ENCODE measurements at places on chromosomes 6 and 20. TPM values are rescaled to one million over a fixed set of nuclear protein-coding genes. Genes with fewer than 3 reads are reported as not detected.

- no peak for DNase-seq
- H3K27me3 ChIP-seq, result no peaks in the 10 kb centered on the region
- H3K36me3 ChIP-seq, result no peaks in the 10 kb centered on the region
- H3K4me1 ChIP-seq, result no peaks in the 10 kb centered on the region
- no peak overlapping the region for H3K4me3 ChIP-seq
Observed at GRCh38 chr6:84460491-84460890, 233.0 kb upstream of the CEP162 start.

DNA sequence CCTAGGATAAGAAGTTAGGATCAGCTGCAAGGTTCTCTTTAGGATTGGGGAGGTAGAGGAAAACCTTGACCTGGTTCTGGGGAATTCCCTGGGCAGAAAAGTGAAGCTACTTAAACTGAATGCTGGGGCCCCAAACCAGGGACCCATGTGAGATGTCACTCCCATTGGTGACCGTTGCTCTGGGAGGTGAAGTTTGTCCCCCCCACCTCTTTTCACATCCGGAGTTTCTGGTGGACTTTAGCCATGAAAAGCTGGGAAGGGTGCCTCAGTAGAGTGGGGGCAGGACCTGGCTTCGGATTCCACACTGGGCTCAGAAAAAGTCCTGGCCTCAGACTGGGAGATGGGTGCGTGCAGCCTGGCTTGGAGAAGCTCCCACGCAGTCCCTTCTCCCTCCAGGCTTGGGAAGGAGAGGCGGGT, 13.2 kb downstream of the TJAP1 start:
- no peaks in the 10 kb centered on the region for H3K27me3 ChIP-seq
- H3K27ac ChIP-seq, result no peak overlapping the region
- H3K36me3 ChIP-seq, result peaks cover 12% of the 10 kb centered on the region
- no peak overlapping the region for H3K4me3 ChIP-seq

- H3K36me3 ChIP-seq, result no peaks in the 10 kb centered on the region
- H3K27me3 ChIP-seq, result peaks cover 4% of the 10 kb centered on the region
- no peak overlapping the region for H3K4me3 ChIP-seq
- H3K27ac ChIP-seq, result no peak overlapping the region
Observed at GRCh38 chr6:49514571-49515484, 15.1 kb downstream of the GLYATL3 start.

DNA sequence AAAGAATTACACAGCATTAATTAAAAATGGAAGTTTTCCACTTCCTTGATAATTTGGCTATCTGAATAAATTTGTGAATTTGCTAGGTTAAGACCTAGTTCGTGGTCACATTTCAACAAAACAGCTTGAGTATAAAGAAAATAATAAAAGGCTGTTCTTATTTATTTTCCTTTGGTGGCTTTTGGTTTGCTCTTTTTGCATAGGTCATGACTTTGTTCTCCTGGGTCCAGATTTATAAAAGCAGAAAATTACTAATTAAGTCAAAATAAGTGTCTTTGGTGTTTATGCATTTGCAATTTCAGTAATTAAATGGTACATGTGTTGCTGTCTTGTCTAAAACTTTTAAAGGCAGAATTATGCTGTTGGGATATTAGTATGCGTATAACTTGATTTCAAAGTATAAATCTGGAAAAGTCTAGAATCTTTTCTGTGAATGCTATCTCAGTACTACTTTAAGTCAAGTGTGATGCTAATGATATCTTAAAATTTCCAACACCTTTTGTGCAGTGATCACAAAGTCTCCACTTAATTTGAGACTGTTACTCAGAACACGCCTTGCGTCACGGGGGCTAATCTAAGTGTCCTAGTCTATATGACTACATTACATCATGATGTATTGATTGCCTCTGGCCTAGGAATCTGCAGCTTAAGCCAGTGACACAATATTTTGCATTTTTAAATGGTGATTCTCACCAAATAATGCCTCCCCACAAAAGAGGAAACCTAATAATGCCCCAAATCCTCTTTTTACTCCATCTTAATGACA, 41.0 kb downstream of the GNAS start:
- peak overlapping the region; percentile 70 for H3K4me3 ChIP-seq
- H3K36me3 ChIP-seq, result peaks cover 11% of the 10 kb centered on the region
- peaks cover 58% of the 10 kb centered on the region for H3K4me1 ChIP-seq

GRCh38 chr6:72524011-72524645, 97.7 kb upstream of the KCNQ5 start:
- H3K36me3 ChIP-seq, result no peaks in the 10 kb centered on the region
- H3K4me3 ChIP-seq, result no peak overlapping the region
- H3K27ac ChIP-seq, result no peak overlapping the region
- no peaks in the 10 kb centered on the region for H3K4me1 ChIP-seq
- no peaks in the 10 kb centered on the region for H3K27me3 ChIP-seq

DNA sequence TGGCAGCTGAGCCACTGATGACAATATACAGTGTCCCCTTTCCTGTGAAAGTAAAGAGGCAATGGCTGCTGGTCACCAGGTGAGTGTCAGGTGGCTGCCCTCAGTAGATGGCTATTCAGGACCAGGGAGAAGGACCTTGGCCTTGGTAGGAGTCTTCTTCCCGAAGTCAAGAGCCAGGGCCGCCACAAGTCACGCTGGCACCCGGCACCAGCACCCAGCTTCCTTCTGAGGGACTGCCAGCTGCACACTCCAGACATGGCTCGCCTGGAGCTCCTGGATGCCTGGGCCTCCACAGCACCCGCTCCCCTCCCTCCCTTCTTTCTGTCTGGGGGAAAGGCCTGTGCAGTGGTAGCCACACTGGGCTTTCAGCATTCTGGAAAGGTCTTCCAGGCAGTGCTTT, 126.9 kb downstream of the TMEM242 start:
- DNase-seq, result no peak
- H3K4me3 ChIP-seq, result no peak overlapping the region
- H3K27me3 ChIP-seq, result no peaks in the 10 kb centered on the region
- H3K36me3 ChIP-seq, result peaks cover 87% of the 10 kb centered on the region
- H3K4me1 ChIP-seq, result peaks cover 16% of the 10 kb centered on the region

- no peak overlapping the region for H3K4me3 ChIP-seq
- no peak overlapping the region for H3K27ac ChIP-seq
- H3K36me3 ChIP-seq, result no peaks in the 10 kb centered on the region
- no peaks in the 10 kb centered on the region for H3K4me1 ChIP-seq
Observed at GRCh38 chr6:16928387-16928786, 167.1 kb upstream of the ATXN1 start.

DNA sequence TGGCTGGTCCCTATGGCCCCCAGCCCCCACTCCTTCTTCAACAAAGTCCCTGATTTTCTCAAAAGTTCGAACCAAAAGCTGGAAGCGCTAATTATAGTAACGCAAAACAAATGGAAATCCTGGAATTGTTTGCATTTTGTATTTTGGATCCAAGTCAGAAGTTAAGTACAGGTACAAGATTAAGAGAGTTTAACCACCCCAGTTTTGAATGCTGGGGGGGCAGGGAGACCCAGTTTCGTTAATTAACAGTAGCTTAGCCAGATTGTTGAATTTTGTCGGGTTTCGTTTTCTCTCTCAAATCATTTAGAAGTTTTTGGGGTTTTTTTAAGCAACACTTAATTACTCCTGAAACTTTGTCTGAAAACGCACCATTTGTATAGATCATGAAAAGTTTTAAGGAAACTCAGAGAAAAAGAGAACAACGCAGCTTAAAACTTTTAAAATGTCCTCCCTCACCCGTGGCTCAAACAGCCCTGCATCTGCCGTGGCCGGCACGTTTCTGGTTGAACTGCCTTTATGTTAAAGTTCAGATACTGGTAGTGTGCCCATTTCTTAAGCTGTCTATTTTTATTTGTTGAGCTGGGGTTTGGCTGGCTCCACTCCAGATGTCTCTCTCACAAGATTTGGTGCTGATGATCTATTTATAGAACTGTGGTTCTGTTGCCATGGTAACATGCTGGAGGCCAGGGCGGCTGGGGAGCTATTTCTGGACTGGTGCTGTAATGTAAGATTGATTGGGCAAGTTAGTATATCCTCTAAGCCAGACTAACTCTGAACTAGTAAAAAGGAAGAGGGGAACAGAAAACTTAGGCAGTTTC, 55.0 kb downstream of the GNAS start:
- peak overlapping the region; percentile 38 for H3K4me3 ChIP-seq
- DNase-seq, result peak; percentile 88
- no peaks in the 10 kb centered on the region for H3K27me3 ChIP-seq

DNA sequence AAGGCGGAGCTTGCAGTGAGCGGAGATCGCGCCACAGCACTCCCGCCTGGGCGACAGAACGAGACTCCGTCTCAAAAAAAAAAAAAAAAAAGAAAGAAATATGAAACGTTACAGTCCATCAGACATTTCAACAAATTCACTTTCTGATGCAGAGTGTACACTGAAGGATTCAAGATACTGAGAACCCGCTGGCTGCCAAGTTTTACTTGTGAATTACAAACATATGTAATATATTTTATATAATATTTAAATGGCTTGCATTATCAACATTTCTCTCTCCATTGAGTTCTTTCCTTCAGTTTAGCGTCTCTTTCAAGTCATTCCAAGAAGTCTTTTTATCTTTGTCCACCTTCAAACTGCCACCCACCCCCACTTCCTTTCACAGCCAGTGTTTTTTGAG, 240.9 kb upstream of the RNF217 start:
- no peaks in the 10 kb centered on the region for H3K27me3 ChIP-seq
- H3K4me3 ChIP-seq, result no peak overlapping the region
- no peaks in the 10 kb centered on the region for H3K36me3 ChIP-seq
- H3K27ac ChIP-seq, result no peak overlapping the region
- no peak for DNase-seq

- DNase-seq, result no peak
- H3K27me3 ChIP-seq, result no peaks in the 10 kb centered on the region
- no peak overlapping the region for H3K4me3 ChIP-seq
- no peak overlapping the region for H3K27ac ChIP-seq
- H3K4me1 ChIP-seq, result peaks cover 19% of the 10 kb centered on the region
- no peaks in the 10 kb centered on the region for H3K36me3 ChIP-seq
Observed at GRCh38 chr6:138521790-138522189, 22.5 kb upstream of the NHSL1 start.

GRCh38 chr20:25007491-25008305, 15.1 kb upstream of the APMAP start:
- H3K4me3 ChIP-seq, result no peak overlapping the region
- peaks cover 78% of the 10 kb centered on the region for H3K36me3 ChIP-seq
- DNase-seq, result no peak

DNA sequence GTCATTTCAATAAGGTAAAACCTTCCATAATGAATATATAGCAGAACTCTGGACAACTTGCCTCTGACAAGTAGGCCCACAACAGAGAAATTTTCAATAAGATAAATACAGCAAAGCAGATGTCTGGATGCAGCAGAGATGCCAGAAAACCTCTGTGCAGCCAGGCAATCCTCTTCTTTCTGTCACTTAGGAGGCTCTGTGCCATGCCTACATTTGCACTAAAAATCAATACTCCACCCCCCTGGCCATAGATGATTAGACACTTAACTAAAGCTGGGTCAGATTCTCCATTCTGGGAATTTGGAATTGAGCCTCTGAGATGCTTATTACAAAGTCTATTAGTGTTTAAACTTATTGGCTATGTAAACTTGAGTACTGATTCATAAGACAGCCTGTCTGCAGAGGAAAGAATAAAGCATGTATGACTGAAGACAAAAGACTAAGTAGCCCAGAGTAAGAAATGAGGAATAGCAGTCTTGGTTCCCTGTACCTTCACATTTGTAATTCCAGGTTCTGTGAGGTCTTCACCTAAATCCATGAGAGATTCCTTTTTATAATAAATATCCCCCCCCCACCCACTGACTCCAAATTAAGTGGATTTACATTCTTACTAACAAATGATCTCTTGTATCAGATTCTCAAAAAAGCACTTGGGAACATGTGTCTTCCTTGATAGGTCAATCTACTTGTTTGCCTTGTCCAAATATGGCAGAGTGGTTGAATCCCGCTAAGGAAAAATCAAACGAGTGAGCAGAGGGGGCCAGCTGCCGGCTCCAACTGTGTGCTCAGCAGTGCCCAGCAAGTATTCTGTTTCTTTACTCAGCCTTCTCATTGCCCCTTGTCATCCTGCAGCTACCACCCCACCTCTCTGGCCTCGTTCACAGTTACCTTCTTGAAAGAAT, 20.4 kb downstream of the MAN1A1 start:
- no peaks in the 10 kb centered on the region for H3K36me3 ChIP-seq
- no peak overlapping the region for H3K4me3 ChIP-seq
- no peak for DNase-seq

- peak overlapping the region; percentile 77 for H3K27ac ChIP-seq
- H3K36me3 ChIP-seq, result no peaks in the 10 kb centered on the region
- peak; percentile 64 for DNase-seq
Observed at GRCh38 chr6:89411145-89412070, 665 bp downstream of the RRAGD start.

GRCh38 chr6:112827793-112828192, 480.7 kb downstream of the RFPL4B start:
- no peaks in the 10 kb centered on the region for H3K4me1 ChIP-seq
- no peaks in the 10 kb centered on the region for H3K36me3 ChIP-seq
- DNase-seq, result no peak
- H3K27me3 ChIP-seq, result no peaks in the 10 kb centered on the region
- no peak overlapping the region for H3K27ac ChIP-seq

DNA sequence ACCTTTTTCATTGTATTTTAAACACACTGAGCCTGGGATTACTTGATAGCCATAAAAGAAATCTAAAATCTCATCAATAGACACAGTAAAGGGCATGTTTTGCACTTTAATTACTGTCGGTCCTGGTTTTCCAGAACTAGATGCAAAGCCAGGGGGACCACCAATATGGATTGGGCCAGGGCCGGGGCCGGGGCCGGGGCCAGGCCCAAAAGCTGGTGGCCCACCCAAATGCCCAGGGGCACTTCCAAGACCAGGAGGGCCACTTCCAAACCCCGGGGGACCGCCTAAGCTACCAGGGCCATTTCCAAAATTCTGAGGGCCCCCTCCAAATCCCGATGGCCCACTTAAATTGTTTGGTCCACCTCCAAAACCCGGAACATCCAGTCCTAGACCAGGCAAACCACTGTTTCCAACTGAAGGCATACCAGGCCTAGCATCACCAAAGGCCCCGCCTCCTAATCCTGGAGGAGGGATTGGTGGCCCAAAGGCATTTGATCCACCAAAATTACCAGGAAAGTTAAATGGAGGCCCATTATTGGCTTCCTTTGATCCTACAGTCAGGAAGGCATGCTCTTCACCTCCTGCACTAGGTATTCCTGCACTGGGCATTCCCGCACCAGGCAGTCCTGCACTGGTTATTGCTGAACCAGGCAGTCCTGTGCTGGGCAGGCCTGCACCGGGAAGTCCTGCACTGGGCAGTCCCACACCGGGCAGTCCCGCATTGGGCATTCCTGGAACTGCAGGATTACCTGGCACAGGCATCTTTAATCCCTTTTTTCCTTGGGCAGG, 11.9 kb downstream of the CPNE1 start:
- no peak overlapping the region for H3K27ac ChIP-seq
- no peak for DNase-seq
- peaks cover 32% of the 10 kb centered on the region for H3K36me3 ChIP-seq
- H3K4me1 ChIP-seq, result peaks cover 54% of the 10 kb centered on the region
- H3K4me3 ChIP-seq, result no peak overlapping the region

Gene VSX1
- not detected for total RNA-seq

Gene CRISP2
- total RNA-seq, result 0.83 TPM

Gene ADGB
- total RNA-seq, result 6.2 TPM

Gene NPBWR2
- not detected for total RNA-seq

Gene CALHM5
- total RNA-seq, result 1.9 TPM

Gene ARMH2
- 0.68 TPM for total RNA-seq

Gene MUC22
- total RNA-seq, result not detected
